Activated CD8-positive, alpha-beta memory T cell treated with anti-CD3 and anti-CD28 coated beads for 48 hours (primary cell): ENCODE measurements at places on chromosomes 12 and 14.
A peak's percentile ranks its signal among the peaks of the same experiment; 100 is the strongest.

- DNase-seq, result no peak
Observed at GRCh38 chr14:99472937-99473336, 7.7 kb downstream of the SETD3 start.

GRCh38 chr12:47805417-47805816 is 14.3 kb downstream of the HDAC7 start:
- DNase-seq, result no peak

- no peak for DNase-seq
Observed at GRCh38 chr14:66143387-66144112, 342.6 kb upstream of the CCDC196 start.

DNA sequence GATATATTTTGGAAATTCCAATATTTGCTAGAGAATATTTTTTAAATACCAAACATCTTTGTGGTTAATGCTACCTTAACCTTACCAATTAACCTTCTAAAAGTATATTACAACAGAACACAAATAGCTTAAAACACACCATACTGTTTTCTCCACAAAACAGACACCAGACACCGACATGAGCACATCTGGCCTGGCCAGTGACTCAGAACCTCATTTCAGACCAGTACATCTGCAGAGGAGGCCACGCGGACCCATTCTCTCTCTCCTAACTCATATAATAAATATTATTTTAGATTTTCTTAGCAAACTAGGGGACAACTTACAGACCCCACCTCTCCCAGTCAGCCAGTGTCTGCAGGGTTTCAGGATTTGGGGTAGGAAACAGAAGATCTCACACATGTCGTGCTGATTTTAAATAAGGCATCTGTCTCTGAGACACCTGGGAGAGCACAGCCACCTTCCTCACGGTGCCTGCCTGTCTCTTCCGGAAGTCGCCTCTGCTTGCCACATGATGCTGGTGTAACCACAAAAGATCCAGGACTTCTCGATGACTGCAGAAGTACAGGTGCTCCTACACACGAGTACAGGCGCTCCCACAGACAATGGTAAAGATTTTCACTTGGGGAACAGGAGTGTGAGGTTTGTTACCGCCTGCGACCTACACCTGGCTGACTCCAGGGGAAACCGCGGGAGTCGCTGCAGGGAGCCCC is 9.7 kb upstream of the ANKLE2 start:
- DNase-seq, result no peak

GRCh38 chr12:127779301-127780045 is 487.5 kb upstream of the TMEM132C start:
- no peak for DNase-seq

DNA sequence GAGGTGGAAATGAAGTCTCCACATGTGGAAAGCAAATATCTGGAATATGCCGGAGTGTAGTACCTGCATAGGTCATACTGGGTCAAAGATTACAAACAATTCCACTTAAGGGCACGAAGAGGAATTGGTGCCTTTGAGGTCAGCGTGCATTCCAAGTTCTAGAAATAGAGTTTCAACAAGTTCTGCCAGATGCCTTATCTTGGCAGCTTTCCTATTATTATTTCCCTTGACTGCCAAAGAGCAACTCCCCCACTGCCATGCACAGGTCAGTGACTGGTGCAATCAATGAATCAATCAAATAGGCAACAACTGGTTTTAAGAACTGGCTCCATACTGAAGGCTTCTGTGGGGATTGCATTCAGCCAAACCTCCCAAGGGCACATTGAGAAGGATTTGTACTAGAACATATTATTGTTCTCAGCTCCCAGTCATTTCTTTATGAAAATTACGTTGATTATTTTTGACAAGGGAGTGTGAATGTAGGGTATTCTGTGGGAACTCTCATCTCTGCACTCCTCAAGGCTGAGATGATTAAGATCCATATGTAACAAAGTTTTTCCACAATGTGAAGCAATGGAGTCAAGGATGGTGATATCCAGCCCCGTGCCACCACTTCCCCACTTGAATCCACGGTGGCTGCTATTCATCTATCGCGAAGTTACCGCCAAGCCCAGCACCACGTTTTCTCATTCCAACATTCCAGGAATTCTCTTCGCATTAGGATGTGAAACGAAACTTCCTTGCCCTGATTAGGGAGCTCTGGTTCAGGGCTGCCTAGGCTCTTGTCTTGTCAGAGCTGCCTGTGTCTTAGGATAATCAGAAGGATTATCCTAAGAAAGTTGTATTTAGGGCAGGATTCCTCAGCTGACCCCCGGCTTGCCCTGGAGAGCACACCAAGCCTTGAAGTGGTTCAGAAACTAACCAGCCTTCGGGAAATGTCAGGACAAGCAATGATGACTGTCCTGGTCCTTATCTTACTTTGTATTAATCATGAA is 115.1 kb upstream of the PCED1B start:
- DNase-seq, result no peak

DNA sequence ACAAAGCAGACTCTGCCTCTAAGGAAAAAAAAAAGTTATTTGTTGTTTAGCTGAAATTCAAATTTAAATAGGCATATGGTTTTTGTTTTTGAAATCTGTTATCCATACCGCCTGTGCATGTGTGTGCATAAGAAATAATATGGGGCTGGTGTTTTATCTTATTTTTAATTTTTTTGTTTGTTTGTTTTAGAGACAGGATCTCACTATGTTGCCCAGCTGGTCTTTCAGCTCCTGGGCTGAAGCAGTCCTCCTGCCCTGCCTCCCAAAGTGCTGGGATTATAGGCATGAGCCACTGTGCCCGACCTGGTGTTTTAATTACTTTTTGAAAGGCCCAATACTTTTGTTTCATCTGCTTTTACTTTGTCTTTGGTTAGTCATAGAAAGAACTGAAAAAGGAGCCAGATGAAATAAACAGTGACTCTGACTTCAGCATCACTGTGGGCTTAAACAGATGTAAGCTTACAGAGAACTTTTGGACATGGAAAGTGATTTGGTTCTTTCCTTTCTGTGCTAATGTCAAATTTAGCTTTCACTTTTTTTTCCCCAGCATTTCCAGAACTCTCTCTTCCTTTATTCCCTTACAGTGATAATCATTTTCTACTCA is 37.2 kb downstream of the SUPT16H start:
- no peak for DNase-seq

DNA sequence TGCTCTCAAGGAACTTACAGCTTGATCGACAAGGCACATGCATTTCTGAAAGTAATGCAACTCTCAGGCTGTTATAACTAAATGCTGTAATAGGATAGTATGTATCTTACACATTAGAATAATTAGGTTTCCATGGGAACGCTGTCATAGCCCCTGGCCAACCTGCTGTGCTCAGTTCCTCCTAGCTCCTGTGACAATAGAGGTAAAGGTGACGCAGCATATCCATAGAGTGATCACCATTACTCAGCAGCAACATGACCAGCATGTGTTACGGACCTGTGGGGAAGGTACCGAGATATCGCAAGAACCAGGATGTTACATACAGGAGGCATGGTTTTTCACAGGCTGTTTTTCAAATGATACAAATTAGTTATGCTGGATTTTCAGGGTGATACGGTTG is 150.7 kb downstream of the CAND1 start:
- no peak for DNase-seq

- DNase-seq, result peak; percentile 36
Observed at GRCh38 chr12:30795410-30796312, 40.9 kb upstream of the CAPRIN2 start.

DNA sequence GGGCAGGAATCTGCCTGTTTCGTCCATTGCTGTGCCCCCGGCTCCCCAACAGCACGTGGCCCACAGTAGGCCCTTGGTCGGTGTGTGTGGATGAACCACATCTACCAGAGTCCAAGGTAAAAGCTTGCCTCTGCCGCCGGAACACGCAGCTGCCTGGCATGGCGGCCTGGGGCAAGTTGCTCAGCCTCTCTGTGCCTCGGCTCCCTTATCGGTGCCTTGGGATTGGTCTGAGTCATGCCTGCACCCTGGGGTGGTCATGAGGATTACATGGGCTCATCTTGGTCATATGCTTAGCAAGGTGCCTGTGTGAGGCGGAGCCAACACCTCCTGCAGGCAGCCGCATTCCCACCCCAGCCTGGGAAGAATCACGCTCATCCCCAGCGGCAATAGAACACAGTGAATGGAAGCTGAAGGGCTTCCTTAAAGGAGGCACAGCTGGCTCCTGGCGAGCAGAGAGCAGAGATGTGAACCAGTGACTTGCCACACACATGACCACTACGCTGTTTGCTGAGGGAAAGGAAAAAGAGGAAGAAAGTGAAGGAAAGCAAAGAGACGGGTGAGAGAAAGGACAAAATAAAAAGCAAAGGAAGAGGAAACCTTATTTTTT is 5.5 kb upstream of the SCARB1 start:
- no peak for DNase-seq

DNA sequence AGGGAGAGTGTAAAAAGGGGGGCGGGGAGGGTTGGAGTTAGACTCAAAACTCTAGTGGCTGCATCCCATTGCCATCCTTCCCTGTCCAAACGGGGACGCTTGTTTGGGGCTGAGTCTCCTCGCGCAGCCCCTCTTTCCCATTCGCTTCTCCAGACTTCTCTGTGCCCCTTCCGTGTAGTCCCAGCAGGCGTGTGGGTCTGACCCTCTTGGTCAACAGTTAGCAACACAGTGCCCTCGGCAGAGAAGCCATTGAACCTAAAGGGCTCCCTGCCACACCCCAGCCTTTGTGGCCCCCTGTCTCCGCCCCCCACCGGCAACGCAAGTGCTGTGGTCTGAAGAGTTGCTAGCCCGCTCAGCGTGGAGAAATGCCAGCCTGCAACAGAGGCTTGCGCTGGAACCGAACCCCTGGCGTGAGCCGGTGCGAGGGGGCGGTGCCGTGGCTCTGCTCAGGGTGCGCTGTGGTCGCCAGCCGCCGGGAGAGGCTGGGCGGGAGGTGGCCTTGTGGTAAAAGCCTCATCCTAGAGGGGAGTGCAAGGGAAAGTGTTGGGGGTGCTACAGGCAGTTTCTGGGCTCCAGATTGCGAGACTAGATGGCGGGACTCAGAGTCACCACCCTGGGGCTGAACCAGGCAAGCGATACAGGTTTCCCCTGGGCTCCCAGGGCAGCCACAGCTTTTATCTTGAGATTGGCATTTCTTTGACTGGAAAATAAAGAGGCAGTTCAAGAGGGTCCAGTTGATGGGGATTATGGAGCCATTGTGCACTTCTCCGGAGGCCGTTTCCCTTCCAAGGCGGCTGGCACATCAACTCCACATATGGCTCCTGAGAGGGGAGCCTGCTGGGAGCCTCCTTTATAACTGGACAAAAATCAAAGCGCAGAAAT is 2.1 kb downstream of the PLXNC1 start:
- no peak for DNase-seq

DNA sequence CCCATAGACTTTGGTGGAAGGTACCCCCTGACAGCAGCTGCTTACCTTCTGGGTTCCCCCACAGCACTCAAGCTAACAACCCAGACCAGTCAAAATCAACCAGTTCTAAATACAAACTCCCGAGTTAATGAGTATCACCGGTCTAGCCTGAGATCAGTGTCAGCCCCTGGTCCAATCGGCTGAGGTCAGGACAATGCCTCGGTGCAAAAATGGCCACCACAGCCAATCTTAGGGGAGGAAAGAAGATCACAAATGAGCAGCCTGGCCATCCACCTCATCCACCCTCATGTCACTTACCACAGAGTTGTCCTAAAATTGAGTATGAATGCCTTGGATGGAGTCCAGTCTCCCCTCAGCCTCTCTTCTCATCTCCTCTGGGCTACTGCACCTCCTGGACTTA is 128.5 kb downstream of the PHETA1 start:
- no peak for DNase-seq

- DNase-seq, result no peak
Observed at GRCh38 chr12:76259660-76260389, 88.4 kb downstream of the BBS10 start.

DNA sequence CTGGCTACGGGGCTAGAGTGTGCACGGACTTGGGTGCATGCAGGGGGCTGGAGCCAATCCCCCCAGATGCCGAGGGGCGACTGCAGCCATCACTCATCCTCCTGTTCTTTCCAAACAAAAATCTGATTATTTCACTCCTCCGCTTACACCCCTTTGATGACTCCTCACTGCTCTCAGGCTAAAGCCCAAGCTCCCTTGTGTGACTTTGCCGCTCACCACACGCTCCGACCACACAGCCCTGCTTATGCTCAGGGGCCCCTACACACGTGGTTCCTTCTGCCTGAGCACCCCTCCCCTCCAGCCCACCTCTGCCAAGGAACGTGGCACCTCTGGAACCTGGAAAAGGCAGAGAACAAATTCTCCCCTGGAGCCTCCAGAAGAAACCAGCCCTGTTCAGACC is 13.7 kb downstream of the CHFR start:
- no peak for DNase-seq

- DNase-seq, result no peak
Observed at GRCh38 chr12:88889326-88890110, 309.2 kb upstream of the KITLG start.

- no peak for DNase-seq
Observed at GRCh38 chr14:29102996-29103395, 336.4 kb downstream of the FOXG1 start.

GRCh38 chr12:6703631-6704030 is 3.0 kb upstream of the PIANP start:
- no peak for DNase-seq

GRCh38 chr12:45582986-45583659 is 146.4 kb upstream of the ARID2 start:
- DNase-seq, result no peak

GRCh38 chr14:101025696-101026095 is 122.2 kb upstream of the RTL1 start:
- no peak for DNase-seq

- no peak for DNase-seq
Observed at GRCh38 chr12:5807090-5807414, 138.0 kb downstream of the ANO2 start.

GRCh38 chr12:3596703-3597415 is 105.9 kb downstream of the PRMT8 start:
- no peak for DNase-seq

DNA sequence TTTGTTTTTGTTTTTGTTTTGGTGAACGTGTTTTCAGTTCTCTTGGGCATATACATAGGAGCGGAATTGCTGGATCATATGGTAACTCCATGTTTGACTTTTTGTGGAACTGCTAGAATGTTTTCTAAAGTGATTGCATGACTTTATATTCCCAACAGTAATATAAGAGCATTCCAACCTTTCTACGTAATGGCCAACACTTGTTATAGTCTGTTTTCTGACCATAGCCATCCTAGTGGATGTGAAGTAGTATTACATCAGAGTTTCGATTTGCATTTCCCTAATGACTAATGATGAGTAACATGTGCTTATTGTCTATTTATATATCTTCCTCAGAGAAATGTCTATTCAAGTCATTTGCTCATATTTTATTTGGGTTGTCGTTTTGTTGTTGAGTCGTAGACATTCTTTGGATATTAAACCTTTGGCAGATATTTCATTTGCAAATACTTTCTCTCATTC is 268.7 kb downstream of the AEBP2 start:
- no peak for DNase-seq

- no peak for DNase-seq
Observed at GRCh38 chr14:93271111-93271510, 61.7 kb downstream of the BTBD7 start.

- DNase-seq, result peak; percentile 20
Observed at GRCh38 chr14:55129428-55130195, 560 bp downstream of the LGALS3 start.

DNA sequence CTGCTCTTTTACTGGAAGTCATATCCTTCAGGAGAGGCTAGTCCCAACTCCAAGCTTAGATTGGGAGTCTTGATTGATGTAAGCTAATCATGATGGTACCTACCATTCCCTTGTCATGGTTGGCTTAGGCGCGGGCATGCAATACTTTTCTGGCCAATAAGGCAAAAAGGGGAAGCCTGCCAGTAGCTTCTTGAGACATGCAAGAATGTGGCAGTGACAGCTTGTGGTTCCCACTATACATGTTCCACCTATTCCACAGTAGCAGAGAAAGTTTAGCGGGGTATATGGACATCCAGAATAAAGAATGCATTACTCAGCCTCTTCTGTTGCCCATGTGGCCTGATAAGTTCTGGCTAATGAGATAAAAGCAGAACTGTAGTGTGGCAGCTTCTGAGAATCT is 55.0 kb downstream of the AP5M1 start:
- no peak for DNase-seq
